Left ventricle myocardium superior (tissue), 1 donor: ENCODE measurements at places on chromosomes 6 and 20. TPM values are rescaled to one million over a fixed set of nuclear protein-coding genes. Genes with fewer than 3 reads are reported as not detected.

VIP gene
- 0.42 TPM for total RNA-seq

PGBD1 gene
- total RNA-seq, result 2.3 TPM

- DNase-seq, result no peak
These were observed 25.7 kb upstream of the TCF21 start for GRCh38 chr6:133863228-133863627.

DNA sequence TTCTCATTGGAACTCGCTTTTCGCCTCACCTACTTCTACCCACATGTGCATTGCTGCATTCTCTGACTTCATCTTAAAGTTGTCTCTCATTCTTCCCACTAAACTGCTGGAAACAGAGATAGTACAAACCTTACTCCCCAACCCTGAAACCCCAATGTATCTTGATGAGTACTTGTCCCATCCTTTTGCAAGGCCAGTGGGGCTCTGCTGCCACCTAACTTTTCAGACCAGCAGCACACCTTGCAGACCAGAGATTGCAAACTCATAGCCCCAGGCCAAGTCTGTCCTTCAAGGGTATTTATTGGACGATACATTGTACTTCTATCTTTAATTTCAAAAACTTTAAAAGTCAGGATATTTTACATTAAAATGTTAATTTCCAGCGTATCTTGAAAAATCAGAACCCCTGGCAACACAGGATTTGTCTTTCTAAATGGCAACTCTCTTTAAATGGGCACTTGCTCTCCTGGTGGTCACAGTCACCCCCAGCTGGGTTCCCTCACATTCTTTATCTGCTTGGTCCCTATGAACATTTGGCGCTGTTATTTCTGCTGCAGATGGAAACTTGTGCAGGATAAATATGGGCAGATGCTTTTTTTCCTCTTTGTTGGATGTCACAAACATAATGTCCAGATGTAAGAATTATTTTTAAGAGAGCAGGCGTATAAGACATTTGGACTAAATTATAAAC lies 83.9 kb downstream of the SOD2 start:
- no peak for DNase-seq

GRCh38 chr20:2742934-2743559 lies 50.5 kb downstream of the EBF4 start:
- peak; percentile 56 for DNase-seq

GRCh38 chr20:32358632-32358882 lies 426 bp downstream of the ASXL1 start:
- DNase-seq, result no peak

GRCh38 chr6:158817728-158818580 lies 1.2 kb downstream of the EZR start:
- DNase-seq, result peak; percentile 91
